ENCODE measurements at places on chromosomes 12 and 14.

DNA sequence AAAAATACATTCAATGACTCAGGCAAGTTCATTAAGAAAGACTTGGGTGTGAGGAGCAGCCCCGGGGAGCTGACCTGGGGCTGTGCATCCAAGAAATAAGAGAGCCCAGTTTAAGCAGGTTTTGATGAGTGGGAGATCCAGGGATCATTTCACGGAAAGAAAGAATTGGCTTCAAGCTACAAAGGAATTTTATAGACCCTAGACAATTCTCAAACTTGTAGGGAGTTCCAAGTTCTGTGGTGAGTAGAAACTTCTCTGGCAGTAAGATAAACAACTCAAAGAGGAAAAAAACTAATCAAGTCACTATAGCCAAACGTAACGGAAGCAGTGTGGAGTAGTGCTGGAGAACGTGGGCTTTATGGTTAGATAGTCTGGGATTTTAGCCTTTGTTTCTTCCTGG, 175.7 kb upstream of the DDHD1 start:
- no peak for DNase-seq

- no peak for DNase-seq
Measured at GRCh38 chr12:74899031-74899829, 310.4 kb downstream of the KCNC2 start.

DNA sequence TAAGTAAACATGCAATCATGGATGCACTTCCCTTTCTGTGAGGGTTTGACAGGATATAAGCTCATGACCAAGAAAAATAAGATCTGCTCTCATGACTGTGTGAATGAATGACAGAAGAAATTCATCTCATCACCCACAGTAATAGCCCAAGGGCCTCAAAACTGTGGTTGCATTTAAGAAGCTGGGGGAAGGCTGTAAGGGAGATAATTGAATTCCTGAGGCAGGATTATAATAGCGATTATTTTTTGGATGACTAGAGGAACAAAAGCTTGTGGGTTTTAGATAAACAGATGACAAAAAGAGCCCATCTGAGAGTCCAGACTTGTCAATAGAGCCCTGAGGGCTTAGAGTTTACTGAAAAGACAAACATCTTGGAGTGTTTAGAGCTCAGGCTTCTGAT, 161.2 kb downstream of the NTF3 start:
- no peak for DNase-seq

DNA sequence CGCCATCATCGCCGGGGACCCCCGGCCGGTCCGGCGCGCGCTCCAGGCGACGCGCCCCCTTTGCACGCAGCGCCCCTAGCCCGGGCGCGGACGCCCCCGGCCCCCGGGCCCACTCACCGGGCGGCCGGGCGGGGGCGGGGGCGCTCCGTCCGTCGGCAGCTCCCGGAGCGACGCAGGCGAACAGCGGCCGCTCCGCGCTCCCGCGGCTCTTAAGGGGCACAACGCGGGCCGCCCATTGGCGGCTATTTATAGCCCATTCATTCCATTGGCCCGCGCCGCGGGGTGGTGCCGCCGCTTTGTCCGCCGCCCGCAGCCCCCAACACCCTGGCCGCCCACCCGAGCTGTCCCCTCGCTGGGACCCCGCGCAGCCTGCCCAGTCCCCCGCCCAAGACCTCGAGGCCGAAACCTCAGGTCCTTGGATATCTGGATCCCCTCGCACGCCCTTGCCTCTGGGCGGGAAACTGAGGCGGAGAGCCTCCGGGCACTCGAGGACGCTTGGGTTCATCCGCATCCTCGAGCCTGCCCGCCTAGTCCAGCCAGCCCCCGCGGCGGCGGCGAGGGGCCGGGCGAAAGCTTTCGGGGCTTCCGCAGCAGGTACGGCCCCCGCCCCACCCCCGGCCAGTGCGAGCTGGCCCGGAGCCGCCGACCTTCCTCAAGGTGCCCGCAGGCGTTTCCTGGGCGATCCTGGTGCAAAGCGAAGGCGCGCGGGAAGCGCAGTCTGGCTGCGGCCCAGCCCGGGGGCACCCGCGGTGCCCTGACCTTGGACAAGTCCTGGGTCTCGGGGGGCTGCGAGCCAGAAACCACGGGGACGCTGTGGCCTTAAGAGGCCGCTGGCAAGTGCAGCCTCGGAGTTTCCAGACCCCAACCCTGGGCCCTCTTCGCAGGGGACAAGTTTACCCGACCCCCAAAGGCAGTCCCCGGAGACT, at the start of gene CKB:
CKB (minus strand) TSS at position 182 of the 926 bp plus-strand sequence. CDS start 337 bp downstream, outside the sequence.
- no peak for DNase-seq

DNA sequence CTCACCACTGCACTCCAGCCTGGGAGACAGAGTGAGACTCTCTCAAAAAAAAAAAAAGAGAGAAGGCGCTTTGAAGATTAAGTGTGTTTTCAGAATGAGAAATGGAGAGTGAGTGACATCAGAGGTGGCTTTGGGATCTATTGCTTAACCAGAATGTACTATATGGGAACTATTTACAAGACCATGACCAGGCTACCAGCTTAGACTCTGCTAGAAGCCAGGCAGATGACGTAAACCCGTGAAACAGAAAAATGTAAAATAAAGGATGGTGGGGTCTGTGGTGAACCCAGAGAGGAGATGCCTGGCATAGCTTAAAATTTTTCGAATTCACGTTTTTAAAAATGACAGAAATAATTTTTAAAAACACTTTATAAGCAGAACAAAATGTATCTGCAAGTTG, 82.0 kb downstream of the IFT43 start:
- no peak for DNase-seq

- DNase-seq: no peak
Measured at GRCh38 chr14:94098326-94098992, 12.1 kb upstream of the IFI27 start.

- DNase-seq: no peak
Measured at GRCh38 chr12:5746917-5747316, 198.1 kb downstream of the ANO2 start.

DNA sequence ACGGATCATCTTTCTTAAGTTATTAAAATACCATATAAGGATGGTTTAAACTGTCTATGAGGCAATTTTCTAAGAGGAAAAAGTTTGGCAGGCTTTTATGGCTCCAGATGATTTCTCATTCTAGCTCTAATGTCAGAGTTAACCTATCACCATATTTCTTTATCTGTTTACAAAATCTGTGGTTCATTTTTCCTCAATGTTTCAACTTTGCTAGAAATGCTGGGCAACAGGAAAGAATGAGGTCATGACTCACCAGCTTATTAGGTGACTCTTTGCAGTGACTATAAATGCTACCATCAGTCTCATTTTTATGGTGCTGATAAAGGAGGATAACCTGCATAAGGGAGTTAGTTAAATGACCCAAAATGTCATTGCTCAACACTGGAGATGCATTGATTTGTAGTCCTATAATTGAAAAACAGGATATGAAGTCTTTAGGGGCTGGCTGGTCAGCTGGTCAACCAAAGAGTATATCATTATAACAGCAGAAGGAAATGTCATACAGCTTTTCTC, 45.3 kb upstream of the RAP1B start:
- peak; percentile 76 for DNase-seq

DNA sequence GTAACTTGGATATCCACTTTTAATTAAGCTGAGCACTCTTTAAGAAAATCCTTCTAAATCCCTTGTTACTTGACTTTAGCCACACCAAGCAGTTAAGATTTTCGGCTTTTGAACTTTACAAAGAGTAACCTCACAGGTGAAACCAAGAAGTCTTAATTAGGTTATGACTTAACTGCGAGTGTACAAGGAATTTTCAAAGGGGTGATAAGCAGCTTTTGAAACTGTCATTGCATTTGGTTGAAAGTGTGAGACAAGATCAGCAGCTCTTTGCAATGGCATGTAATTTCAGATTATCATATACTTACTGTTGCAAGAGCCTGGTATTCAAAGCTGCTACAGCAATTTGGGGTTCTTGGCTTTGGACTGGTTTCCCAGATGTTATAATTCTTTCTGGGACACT, 137.5 kb downstream of the TMEM117 start:
- no peak for DNase-seq

DNA sequence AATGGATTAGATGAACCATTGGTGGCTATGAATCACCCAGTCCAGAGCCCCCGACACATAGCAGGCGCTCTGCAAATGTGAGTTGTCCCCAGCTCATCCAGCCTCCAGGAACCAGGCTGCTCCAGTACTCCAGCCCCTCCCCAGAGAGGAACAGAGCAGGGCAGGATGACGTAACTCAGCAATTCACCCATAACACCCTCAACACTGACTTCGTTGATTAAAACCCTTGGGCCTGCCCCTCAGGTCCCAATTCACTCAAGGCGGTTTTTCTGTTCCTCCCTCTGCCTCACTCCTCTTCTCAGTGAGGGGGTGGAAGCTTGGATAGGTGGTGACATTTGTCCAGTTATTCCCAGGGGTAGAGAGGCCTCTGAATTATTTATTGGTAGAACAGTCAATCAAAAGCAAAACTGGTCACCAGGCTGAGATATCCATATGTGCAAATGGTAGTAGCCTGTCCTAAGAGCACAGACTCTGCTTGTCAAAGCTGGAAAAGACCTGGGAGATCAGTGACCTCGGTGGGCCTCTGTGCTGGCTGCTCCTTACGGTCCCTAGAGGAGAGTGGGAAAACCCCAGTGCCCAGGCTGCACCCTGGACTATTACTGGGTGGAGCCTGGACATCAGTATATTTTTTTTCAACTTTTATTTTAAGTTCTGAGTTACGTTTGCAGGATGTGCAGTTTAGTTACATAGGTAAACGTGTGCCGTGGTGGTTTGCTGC, 97.0 kb downstream of the CMKLR1 start:
- no peak for DNase-seq

DNA sequence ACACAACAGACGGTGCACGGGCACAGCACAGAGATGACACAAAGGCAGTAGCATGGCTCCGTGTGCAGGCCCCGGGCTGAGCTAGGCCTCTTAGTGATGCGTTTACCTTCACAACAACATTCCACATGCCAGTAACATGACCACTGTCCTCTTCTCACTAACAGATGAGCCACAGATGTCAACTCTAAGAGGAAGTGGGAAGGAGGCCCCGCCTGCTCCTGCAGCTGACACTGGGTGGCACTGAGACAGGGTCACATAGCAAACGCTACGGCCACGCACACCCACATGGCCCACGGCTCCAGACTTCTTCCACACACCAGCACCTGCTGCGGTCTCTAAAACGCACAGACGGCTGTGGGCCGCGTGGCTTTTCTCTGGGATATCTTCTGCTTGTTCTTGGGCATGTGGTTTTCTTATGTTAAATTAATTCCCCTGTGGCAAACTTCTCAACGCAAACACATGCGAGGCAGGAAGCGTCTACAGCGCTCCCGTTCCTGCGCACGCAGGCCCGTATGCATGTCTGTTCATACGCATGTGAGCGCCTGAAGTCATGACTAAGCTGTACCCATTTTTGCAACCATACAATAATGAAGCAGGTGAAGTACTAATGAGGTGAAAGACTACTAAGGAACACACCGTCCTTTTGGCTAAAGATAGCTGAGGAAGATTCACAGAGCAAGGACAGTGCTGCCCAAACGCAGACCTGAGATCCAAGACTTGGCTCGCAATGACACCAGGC, 26.8 kb downstream of the AMN start:
- no peak for DNase-seq

DNA sequence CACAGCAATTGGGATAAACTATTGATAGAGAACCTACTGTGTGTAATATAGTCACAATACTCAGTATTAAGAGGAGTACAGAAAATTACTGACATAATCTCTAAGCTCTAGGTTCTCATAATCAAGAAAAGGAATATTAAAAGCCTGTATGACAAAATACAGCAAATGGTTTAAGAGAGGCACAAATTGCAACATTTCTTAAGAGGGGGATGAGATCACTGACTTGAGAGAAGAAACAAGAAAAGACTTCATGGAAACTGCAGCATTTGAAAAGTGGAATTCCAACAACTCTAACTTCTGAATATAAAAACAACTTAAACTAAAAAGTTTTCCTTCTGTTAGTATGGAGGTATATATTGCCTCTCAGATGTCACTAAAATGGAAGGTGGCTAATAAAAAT, 89.7 kb downstream of the NUMB start:
- DNase-seq: no peak

DNA sequence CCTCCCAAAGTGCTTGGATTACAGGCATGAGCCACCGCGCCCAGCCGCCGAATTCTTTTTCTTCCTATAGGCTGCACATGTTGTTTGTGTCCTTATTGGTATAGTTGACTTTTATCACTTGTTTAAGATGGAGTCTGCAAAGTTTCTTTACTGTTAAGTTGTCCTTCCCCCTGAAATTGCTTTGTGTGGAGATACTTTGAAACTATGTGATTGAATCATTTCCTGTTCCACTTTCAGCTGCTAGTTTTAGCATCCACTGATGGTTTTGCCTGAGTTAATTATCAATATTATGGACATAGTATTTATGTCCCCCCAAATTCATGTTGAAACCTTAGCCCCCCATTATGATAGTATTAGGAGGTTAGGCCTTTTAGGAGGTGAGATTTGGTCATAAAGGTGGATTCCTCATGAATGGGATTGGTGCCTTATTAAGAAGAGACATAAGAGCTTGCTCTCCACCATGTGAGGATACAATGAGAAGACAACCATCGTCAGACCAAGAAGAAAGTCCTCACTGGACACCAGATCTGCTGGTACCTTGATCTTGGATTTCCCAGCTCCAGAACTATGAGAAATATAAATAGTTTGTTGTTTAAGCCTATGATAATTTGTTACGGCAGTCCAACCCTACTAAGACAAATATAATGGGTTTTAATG, 34.9 kb downstream of the PPHLN1 start:
- no peak for DNase-seq

DNA sequence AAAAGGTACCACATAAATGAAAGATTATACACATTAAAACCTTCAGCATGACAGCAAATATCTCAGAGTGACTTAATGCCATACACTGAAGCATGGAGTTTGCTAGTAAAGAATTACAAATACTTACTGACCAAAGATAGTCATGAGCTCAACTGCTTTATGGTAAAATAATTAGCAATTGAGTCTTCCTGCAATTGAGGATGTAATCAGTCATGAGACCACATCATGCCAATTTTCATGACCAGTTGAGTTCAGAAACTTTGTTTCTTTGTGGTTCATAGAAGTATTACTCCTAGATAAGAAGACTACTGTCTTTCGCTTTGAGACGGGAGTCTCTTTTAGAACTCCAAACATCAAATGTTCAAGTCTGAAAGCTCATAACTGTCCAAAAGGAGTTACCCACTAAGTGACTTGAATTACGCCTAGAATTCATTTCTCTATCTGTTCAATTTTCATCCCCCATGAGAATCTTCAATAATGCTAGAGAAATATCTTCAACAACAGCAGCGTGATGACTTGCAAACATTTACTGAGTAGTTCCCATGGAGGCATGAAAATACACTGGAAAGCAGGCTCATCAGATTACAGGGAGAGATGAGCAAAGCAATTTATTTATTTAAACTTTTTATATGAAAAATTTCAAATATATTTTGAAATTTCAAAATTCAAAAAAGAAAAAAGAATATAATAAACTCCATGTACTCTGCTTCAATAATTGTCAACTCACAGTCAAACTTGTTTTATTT, 120.0 kb downstream of the BTG1 start:
- no peak for DNase-seq
